Stimulated activated CD4-positive, alpha-beta T cell treated with anti-CD3 and anti-CD28 coated beads, Interleukin-1b, Interleukin-23, amount 100 ng/mL, for 4 hours (primary cell): ENCODE measurements at places on chromosomes 11 and 22.

DNA sequence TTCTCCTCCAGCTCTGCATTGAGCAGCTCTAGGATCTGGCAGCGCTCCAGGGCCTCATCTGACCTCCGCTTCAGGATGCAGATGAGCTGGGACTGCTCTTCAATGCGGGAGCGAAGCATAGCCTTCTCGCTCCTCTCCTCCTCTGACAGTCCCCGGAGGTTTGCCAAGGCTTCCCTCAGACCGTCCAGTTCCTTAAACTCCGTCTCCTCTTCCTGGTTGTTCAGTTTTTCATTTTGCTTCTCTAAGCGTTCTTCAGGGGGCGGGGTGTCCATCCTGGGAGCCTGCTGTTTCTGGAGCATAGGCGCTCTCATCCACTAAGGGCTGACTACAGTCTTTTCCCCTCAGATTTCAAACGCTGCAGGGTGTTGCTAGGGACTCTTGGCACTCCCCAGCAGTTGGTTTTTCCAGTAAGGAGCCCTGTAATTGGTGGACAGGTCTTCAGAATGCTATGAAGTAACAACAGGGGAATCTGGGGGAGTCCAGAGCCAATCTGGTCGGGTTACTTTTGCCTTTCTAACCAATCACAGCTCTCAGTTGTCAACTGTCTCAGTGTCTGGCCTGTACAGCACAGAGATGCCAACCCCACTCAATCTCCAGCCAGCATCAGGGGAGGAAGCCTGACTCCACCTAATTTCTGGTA is at the start of gene CCDC89:
CCDC89 (minus strand) TSS at position 376 of the 640 bp plus-strand sequence; CDS start at position 311, 65 bp downstream.
- no peak for DNase-seq

GRCh38 chr11:8754241-8754640 is 71.6 kb downstream of the RPL27A start:
- no peak for DNase-seq

DNA sequence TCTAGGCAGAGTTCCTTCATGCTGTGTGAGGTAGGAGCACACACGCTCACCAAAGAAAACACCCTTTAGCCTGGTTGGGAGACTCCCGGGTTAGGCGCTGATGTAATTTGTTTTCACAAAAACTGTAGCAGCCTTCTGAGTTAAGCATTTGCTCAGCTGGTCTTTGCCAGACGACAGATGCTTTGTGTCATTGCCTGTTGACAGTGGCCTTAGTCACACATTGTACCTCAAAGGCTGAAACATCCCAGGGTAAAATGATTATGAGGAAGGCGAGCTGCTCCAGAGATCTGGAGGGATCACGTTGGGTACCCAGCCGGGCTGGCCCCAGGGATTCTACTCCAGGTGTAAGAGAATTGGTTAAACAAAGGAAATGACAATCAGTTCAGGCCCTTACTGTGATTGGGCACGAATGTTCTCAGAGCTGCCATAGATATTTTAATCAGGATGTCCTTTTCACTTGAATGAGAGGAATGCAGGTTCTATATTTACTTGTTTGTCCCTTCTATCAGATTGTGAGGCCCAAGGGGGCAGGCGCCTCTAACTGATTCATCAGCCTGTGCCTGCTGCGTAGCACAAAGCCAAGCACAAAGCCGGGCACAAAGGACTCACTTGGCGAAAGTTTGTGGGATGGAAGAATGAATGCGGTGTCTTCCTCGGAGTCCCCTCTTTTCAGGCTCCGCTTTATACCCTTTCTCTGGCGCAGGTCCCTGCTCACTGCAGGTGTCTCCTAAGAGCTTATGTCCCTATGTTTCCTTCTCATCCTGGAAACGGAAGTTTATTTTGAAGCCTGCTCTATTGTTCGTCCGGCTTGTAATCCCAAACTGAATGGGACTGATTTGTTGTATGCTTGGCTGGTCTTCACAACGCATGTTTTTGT is 47.1 kb downstream of the ADM start:
- DNase-seq = no peak

- DNase-seq = no peak
These were observed 397.6 kb downstream of the BUD13 start for GRCh38 chr11:116375221-116375620.

GRCh38 chr11:45794169-45794568 is 10.8 kb upstream of the SLC35C1 start:
- no peak for DNase-seq

DNA sequence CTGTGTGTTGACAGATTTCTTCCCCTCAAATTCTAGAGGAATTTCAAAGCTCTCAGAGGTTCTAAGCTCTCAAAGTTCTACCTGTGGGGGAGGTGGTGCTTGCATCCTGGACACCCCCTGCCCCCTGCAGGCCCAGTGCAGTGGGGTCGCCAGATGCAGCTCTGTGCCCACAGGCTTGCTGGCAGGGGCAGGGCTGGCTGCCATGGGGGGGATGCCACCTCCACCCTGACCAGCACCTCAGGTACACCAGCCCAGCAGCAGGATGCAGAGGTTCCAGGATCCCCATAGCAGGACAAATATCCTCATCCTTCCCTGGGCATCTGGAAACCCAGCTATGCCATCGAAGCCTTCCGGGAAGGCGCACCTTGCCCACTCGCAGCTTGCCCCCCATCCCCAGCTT is 91.1 kb downstream of the BRD1 start:
- DNase-seq = no peak

- DNase-seq = no peak
These were observed 84.5 kb downstream of the AASDHPPT start for GRCh38 chr11:106161775-106162634.

- no peak for DNase-seq
These were observed 2.0 kb downstream of the IFT27 start for GRCh38 chr22:36773935-36774334.

DNA sequence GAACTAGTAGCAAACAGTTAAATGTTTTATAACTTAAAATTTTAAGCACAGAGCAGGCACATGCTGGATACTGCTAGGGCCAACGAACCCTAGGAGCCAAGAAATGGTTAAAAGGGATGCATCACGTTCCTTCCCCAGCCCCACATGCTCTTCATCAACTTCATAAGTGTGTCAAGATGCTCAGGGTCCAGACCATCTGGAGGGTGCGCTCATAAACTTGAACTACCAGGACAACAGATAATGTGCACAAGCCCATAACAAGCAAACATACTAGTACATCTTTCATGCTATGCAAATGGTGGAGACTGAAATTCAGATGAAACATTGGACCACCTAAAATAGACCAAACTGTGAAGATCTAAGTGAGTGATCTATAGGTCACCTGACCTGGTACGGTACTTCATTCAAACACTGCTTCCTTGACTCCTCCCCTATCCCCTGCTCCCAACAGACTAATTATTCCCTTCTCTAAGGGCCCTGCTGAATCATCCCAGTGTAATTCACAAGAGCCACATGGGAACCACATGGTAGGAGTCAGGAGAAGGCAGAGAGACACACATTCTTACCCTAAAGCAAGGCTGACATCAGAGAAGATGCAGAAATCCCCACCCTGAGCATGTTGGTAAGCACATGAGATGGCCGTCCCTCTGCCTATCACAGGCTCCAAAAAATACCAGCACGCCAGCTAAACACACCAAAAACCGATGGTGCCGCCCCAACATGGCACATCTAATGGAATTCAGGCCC is 83.9 kb downstream of the ETS1 start:
- DNase-seq = no peak

DNA sequence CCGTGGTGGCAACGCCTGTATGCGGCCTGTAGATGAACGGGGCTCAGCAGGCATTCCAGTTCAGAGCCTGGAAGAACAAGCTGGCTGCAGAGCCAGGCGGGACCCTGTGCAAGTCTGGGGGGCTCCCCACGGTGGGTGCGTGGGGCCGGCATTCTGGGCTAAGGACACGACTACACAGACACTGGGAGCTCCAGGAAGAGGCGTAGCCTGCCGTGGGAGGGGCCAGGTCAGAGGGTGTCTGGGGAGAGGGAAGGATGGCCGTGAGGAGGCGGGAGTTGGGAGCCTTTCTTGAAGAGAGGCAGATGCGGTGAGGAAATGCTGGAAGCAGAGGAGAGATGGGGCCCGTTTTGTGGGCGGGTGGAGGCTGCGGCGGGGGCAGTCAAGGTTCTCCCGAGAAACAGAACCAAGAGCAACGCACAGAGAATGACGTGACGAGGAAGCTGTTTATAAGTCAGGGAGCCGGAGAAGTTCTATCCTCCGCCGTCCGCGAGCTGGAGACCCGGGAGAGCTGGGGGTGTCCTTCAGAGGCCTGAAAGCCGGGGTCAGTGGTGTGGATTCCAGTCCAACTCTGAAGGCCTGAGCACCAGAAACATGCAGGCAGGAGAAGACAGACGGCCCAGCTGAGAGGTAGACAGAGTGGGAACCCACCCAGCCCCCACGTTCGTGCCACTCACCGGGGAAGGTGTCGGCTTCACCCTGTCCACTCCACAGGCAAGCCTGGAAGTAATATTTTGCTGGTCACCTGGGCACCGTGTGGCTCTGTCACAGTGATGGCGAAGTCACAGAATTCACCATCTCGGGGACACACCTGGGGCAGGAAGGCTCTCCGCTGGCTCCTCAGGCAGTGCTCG is 529.6 kb downstream of the BRD1 start:
- DNase-seq = no peak

DNA sequence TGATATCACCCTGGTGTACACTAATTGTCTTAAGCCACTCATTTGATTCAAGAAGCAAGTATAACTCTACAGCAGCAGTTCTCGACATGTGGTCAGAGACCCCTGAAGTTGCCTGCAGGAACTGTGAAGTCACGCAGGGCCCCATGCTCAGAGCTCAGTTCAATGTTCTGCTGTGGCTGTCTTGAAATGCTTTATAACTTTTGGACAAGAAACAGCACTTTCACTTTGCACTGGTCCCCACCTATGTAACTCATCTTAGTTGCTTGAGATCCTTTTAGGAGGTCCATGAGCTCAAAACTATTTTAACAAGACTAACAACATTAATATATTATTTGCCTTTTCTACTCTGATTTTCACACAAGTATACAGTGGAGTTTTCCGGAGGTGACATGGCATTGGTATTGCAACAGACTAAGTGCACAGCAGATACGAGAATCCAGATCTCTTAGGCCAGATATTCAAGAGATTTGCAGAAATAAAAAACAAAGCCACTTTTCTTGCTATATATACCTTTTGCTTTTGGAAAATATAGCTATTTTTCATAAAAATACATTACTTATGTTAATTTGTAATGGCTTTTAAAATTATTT is 64.8 kb downstream of the PRR5L start:
- DNase-seq = no peak

DNA sequence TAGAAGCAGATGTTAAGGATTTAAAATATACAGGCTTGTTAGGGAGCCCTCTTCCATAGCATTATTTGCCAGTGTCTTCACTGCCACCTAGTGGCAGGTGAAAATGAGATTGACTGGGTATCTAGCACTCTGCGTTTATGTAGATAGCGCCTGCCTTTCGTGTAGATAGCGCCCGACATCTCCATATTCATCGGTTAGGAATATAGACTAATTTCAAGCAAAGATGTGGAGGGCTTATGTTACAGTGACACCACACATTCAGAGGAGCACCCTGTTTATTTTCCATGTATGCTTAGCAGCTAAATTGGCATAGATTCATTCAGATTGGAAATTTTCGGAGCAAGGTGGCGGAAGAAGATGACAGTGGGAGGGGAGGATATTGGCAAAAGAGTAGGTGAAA is 72.0 kb downstream of the SLC5A12 start:
- no peak for DNase-seq

GRCh38 chr11:121476379-121477032 is 23.7 kb upstream of the SORL1-AS1 start:
- DNase-seq = no peak

DNA sequence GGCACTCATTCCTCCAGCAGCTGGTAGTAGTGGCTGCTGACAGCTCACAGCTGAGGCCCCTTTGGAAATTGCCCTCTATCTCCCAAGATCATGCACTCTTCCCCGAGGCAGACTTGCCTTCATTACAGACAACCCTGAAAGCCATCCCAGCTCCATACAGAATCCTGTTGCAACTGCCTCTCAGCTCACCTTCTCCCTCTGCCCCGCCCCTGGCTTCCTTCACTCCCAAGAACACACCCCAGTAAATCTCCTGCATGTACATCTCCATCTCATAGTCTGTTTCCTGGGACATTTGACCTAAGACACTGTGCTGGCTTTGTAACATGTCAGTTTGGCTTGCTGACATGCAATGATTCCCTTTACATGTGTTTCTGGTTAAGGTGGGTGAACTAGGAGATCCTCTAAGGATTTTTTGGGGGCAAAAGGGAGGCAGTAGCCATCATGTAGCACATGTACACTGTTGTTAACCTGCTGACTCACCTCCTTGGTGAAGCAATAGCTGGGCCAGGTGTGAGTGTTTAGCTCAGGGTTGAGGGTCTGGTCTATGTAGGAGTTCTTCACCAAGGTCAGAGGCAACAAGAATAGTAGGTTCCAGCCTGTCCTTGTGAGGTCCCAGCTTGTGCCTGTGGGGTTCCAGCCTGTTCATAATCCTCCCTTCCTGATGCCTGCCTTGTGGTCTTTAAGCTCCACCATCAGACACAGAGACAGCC is 179.6 kb downstream of the CSNK2A3 start:
- no peak for DNase-seq

DNA sequence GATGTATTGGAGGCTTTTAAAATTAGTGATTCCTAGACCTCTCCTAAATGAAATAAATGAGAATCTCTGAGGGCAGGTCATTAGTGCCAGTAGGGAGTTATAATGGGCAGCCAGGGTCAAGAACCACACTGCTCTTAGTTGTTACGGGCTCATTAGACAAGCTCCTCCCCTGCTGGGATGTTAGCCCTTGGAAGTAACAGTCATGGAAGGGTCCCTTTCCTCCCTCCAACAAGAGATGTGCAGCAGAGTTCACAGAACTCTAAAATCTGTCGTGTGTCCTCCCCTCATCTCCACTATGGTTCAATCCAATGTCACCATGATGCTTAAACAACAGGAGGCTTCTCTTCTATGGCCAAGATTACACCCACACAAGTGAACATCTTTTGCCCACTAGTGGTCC is 419.5 kb downstream of the INSC start:
- DNase-seq = no peak

DNA sequence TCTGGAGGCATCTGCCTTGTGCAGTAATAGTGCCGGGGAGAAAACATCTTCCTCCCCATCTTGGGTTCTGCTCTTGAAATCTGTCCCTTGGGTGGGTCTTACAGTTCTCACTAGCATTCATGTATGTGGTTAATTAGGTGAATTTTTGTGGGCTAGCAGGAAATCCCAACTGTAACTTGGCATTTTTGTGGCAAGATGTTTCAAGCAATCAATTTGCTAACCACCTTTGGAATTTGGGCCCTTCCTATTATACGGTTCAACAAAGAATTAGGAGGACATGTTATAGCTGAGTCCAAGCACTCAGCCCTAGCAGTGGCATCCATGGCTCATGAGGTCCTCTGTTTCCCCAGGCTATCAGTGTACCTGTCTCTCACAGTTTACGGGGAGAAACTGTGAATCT is 89.1 kb upstream of the MTNR1B start:
- DNase-seq = no peak
